ENCODE measurements at places on chromosomes 5 and 9.
A peak's percentile ranks its signal among the peaks of the same experiment; 100 is the strongest.

- no peak for DNase-seq
Measured at GRCh38 chr9:136002881-136003280, 41.7 kb upstream of the UBAC1 start.

GRCh38 chr9:7055171-7055903, 297.6 kb downstream of the KDM4C start:
- DNase-seq, result no peak

- no peak for DNase-seq
Measured at GRCh38 chr5:96771395-96771794, 36.4 kb downstream of the ERAP1 start.

DNA sequence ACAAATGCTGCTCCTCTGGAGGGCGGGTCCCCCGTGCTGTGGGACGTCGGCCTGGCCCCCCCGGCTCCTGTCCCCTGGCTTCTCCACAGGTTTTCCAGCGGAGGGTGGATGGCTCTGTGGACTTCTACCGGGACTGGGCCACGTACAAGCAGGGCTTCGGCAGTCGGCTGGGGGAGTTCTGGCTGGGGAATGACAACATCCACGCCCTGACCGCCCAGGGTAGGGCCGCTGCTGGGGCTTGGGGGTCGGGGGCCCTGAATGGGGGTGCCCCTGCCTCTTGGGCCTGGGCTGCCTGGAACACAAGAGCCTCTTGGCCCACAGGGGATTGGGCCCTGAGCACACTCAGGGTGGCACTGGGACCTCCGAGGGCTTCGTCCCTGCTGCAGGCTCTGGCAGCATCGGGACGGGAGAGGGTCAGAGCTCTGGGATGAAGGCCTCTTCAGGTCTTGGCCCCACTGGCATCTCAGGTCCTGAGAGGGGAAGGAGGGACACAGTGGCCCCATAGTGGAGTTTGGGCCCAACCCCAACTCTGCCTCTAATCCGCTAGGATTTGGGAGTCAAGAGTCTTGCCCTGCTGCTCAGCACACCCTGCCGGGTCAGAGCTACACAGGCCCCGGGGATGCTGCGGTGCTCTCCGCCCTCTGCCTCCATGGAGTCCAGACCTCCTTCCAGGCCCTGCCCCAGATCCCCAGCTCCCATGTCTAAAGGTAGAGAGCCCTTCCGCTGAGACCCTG, 5.2 kb downstream of the FCN2 start:
- DNase-seq, result peak; percentile 4

- DNase-seq, result no peak
Measured at GRCh38 chr5:43420241-43420640, 8.1 kb upstream of the CCL28 start.

DNA sequence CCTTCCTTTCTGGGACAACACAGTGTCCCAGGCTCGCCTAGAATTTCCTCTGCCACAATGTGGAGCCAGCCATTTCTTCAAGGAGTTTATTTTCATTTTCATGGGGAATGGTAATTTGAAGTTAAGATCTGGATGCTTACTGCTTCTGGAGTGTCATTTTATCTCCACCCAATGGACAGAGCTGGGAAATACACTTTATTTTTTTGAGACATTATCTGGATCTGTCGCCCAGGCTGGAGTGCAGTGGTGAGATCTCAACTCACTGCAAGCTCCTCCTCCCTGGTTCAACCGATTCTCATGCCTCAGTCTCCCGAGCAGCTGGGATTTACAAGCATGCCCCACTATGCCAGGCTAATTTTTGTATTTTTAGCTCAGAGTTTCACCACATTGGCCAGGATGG, 12.7 kb upstream of the THG1L start:
- no peak for DNase-seq

DNA sequence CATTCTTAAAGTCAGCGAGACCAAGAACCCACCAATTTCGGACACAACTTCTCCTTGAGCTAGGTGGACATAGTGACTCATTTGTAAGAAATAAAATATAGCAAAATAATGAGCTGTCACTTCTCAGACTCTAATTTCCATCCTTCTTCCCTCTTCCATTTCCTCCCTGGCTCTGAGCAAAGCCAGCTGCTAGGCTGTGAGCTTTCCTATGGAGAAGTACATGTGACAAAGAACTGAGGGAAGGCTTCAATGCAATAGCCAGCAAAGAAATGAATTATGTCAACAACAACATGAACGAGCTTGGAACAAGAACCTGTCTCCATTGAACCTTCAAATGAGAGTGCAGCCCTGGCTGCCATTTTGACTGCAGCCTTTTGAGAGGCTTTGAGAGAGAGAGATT, 25.9 kb upstream of the SELENOP start:
- DNase-seq, result no peak

- DNase-seq, result no peak
Measured at GRCh38 chr9:8514760-8515159, 715.2 kb upstream of the DMAC1 start.

DNA sequence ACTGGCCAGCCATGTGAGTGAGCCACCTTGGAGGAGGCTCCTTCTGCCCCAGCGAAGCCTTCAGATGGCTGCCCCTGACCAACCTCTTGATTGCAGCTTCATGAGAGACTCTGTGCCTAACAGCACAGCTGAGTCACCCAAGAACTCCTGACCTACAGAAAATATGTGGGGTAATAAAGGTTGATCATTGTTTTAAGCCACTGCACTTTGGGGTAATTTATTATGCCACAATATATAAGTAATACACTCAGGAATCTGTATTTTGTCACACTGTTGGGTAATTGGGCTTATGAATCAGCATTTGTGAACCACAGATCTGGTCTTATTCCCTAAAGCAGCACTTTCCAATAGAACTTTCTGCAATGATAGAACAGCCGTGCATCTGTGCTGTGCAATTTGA, 24.4 kb upstream of the VDAC1 start:
- no peak for DNase-seq

DNA sequence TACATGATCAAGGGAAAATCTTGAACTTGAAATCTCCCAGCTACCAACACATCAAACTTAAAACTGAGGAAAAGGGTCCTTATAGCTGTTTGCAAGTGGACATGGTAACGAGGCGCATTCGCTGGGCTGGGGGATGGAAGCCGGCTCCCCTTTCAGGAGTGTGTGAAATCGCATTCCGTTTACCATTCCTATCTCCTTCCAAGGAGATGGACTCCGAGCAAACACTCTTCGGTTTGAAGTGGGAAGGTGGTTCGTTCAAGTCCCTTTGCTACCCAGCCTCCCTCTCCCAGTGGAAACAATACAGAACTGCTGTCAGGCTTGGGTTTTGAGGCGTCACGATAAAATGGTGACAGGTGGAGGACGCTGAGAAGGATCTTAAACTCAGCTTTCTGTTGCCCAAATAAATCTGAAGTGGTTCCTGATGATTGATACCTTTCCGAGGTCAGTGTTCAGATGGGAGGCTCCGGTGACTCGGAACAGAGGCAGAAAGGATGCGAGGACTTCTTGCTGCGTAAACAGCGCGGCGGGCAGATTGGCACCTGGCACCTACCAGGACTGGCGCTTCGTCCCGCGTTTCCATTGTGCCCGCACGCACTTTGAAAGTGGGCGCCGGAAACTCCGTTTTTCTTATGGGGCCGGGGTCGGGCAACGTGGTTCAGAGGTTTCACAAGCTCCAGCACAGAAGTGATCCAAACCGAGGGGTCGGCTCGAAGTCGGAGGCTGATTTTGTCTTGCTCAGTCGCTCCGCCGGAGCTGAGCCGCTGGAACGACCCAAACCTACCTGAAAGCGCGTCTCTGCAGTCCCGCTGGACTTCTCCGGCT, 7.0 kb downstream of the MSX2 start:
- DNase-seq, result no peak

- no peak for DNase-seq
Measured at GRCh38 chr5:171495122-171495700, 75.8 kb downstream of the FGF18 start.

DNA sequence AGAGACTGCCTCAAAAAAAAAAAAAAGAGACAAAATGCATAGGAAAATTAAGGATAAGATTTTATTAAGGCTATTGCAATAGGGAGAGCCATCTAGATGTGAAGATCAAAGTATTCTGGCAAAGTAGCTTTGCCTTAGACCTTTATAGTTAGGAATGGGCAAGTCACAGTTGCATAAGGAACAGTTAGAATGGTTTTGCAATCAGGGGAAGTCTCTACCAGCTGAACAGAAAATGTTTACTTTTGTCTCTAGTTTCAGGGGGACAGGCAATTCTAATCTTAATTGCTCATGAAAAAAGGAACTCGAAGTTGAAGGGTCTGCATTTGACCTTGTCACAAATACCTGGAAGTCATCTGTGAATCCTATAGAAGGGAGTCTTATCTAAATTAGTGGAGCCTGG, 13.1 kb upstream of the ATP6V1G1 start:
- DNase-seq, result no peak

DNA sequence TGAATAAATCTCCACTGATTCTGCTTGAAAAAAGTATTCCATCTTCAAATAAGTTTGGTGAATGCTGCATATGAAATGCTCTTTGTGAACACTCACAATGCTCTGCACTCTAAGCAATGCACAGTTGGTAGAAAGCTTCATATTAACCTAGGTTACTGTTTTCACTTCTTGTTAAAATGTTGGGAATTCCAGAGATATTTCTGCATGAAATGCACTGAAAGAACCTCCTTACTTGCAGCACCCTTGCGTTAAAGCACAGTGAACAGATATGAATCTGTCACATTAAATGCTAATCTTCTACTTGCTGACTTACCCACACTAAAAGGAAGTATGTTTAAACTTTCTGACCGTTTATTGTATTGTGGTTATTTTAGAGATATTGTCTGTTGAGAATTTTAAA, 584.1 kb upstream of the NUDT12 start:
- DNase-seq, result no peak

GRCh38 chr9:76526026-76526425, 67.0 kb downstream of the GCNT1 start:
- DNase-seq, result no peak

DNA sequence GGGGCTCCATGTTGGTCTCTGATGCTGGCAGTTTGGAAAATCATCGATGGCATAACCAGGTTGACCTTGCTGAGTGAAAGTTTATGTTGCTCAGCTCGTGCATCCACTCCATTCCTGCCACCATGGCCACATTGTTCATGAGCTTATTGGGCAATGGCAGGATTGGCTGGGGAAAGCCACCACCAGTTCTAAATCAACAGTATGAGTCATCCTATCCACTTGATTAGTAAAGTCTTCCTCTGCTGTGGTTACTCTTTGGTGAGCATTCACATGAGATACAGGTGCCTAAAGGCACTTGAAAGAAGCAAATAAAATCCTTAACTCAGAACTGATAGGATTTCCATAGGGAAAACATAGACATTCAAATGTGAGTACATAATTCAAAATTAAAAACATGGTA, 131.8 kb upstream of the FBN2 start:
- DNase-seq, result no peak

Measured in activated T-cell treated with anti-CD3 and anti-CD28 coated beads, Interleukin-2, amount 50 U/mL, for 48 hours (primary cell).